ENCODE measurements at places on chromosomes 6 and 20.

- no peak for DNase-seq
Measured at GRCh38 chr20:62066983-62067433, 1.3 kb upstream of the TAF4 start.

DNA sequence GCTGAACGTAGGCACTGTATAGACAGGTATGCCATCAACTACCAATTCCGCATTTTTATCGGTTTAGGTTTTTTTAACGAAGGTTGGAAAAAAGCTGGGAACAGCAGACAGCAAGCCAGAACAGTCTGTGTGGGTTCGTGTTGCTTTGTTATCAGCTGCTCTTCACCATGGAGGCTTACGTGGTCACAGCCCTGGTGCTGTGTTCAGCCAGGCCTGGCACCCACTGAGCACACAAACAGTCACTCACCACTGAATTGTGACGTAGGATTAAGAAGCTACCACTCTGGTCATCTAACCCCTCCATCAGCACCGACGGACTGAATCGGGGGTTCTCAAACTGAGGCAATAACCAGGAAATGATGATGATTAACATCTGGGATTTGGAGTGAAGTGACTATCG, 13.2 kb downstream of the FAM210B start:
- DNase-seq, result no peak

GRCh38 chr20:50470264-50470858, 39.8 kb upstream of the PTPN1 start:
- DNase-seq, result no peak

DNA sequence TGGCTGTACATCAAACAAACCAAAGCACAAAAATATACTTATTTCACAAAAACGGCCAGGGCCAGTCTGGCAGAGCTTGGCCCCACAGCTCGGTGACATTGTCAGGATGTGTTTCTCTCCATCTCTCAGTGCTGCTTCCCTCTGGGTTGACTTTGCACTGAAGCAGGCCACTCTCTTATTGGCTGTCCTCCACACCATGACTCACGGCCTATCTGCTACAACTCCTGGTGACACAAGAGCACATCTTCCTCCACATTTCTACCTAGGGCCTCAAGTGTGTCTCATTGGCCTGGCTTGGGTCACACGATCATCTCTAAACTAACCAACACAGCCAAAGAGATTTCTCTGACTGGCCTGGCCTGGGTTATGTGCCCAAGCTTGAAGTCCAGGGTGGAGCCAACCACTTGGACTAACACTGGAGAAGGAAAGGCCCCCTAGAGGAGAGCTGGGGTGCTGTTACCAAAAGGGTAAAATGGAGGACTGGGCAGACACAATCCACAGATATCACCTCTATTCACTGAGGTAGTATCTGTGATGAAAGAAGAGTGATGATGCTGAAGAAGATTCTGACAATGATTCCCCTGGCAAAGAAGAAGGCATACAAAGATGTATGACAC, 159.8 kb upstream of the TSHZ2 start:
- no peak for DNase-seq

DNA sequence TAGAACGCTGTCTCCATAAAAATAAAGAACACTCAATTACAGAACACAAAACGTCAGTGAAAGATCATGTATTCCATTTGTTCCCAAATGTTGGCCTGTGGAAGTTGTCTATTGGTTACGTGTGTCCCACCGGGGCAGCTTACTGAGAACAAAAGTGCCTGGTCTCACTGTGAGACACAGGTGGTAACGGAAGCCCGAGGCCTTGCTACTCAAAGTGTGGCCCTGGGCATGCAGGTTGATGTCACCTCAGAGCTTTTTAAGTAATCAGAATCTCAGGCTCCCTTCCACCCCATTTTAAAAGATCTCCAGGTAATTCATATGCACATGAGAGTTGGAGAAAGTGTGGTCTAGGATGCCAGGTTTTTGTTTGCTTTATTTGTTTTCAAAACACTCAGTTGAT, 422.5 kb upstream of the OPRM1 start:
- DNase-seq, result no peak

DNA sequence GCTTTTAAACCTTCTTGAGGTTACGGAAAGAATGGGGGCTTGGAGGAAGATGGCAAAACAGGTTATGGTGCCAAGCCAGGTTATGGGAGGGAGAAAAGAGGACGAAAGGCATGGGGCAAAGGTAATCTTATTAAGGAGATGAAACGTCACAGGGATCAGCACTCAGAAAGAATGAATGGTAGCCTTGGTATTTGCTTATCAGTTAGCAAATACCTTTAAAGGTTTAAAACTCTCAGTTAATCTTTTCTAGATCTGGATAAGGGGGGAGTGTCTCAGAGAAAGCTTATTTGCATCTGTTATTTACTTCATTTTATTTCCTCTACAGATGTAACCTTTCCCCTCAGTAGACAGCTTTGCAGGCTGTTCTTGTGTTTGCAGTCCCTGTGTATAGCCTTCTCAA, 55.5 kb upstream of the EEF1E1 start:
- no peak for DNase-seq

DNA sequence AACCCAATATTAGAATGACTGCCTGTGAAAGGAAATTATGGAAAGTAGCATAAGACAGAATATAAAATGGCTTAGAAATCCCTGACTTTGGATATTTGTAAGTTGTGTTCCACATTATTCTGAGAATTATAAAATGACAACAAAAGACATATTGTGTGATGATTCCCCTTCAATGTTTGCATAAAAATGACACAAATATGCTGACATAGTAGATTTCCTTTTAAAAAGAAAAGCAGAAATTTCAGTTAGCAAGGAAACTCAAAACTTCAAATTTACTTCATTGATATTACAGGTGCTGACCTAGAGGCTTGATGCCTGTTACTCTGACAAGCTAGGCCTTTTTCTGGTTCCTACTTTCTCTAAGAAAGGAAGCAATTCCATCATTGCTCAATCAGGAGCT, 816.9 kb upstream of the HS3ST5 start:
- DNase-seq, result no peak

- no peak for DNase-seq
Measured at GRCh38 chr6:38341496-38341895, 298.2 kb downstream of the BTBD9 start.

GRCh38 chr6:87827346-87827745, 125.3 kb upstream of the AKIRIN2 start:
- no peak for DNase-seq

- no peak for DNase-seq
Measured at GRCh38 chr6:100300221-100300736, 164.4 kb downstream of the SIM1 start.

GRCh38 chr6:121639021-121639420, 203.6 kb downstream of the GJA1 start:
- no peak for DNase-seq

DNA sequence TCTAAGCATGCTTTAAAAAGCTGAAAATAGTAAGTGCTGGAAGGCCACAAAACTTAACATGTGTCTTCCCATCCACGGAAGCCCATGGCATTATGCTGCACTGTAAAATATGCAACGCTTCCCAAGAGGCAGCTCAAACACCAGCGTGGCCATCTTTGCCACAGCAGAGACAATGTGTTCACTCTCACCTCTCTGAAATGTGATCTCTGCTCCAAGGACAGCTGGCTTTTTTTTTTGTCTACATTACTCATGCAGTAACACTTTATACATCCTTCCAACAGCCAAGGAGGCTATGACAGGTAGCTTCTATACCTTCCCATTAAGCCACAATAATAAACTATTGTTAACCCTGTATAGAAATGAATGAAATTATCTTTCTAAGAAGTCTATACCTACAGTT, 49.2 kb downstream of the BLOC1S5 start:
- no peak for DNase-seq

DNA sequence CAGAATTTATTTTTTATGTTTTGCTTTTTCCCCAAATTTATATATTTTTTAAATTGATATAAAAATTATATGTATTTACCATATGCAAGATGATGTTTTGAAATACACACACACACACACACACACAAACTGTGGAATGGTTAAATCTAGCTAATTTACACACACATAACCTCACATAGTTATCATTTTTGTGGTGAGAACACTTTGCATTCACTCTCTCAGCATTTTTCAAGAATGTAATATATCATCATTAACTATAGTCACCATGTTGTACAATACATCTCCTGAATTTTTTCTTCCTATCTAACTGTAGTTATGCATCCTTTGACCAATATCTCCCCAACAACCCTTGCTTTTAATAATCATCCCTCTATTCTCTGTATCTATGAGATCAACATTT, 52.2 kb downstream of the GFRAL start:
- no peak for DNase-seq

DNA sequence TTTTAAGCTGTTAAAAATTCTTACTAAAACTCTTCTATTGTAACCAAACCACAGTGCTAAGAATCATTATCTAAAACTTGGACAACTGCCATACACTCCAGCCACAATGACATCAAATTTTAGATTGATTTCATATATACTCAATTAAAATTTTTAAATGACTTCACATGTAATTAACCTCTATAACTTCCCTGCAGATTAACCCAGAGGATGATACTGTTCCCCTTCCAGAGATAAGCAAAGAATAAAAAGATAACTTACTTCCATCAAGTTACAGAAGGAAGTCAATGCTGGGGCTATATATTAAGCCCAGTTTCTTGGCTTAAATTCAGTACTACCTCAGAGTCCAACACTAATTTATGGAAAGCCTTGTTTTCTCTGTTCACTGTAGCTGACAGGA, 71.3 kb downstream of the ARHGAP18 start:
- DNase-seq, result no peak

DNA sequence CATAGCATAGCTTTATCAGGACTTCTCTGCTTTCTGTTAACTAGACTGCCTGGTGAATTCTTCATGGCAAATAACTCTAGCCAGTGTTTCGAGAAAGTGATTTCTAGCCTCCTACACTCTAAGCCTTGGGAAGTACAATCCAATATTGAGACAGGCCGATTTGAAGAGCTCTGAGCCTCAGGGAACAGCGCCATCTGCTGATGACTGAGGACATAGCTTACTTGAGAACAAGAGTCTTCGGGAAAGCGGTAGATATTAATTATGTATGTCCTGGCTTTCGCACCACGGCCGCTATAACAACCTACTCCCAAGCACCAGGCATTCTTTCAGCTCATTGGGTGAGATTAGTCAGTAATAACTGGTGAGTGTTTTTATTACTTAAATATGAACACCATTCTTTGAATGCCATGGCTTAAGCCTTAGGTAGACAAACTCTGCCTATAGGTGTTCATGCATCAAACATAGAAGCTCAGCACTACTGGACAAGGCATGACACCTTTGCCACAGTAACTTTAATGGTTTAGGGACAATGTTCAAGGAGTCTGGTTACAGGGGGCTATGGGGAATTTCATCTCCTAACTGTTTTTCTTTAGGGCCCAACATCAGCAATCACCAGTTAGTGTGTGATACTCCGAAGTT, 518.6 kb downstream of the BMP2 start:
- DNase-seq, result peak; percentile 80

- DNase-seq, result no peak
Measured at GRCh38 chr6:29861521-29862255, 34.1 kb downstream of the HLA-G start.

DNA sequence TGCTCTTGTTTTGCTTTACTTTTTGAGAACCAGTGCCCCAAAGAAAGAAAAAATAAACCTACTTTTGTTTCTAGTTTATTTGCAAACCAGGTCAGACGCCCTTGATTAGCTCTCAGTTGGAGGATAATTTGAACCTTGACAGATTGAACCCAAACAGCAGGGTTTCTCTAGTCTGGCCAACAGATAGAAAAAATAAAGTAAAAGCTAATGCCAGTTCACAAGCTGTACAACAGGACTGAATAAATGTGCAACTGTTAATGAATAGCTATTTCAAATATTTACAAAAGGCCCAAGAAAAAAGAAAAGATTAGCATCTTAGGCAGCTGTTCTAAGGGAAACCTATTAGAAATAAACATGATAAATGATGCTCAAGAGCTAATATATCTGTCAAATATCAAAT, 331.8 kb downstream of the CDKAL1 start:
- DNase-seq, result no peak

DNA sequence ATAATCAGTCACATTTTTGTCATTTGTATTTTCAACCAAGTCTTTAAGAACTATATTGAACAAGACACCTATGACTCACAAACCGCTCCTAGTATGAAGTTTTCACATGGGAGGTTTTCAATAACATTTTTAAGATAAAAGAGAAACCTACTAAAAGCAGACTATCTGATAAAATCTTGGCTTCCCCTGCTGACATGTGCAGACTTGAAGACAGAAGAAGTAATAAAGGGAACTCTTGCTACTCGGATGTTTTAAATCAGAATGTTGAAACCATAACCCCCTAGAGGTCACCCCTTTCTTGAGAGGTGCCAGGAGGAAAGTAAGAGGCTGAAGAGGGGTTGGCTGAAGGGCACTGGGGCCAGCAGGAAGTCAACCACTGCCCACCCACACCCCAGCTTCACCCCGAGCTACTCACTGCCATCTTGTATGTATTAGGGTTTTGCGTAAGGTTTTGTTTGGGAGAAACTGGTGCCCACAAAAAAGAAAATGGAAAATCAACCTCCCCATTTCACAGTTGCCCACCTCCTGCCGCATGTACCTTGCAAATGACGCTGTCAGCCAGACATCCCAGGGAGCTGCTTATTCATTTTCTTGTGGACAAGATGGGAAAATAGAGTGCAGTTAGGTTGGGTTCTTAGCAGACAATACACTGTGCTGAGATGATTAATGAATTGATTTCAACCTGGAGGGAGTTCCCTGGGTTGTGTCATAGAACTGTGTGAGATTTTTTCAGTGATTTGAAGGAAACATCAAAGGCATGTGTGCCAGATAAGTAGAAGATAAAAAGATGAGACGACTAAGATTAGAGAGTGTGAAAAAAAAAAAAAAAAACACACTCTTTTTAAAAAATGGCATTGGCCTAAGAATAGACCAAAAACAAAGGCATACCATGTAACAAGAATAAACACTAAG, 83.2 kb upstream of the TAB2 start:
- no peak for DNase-seq

DNA sequence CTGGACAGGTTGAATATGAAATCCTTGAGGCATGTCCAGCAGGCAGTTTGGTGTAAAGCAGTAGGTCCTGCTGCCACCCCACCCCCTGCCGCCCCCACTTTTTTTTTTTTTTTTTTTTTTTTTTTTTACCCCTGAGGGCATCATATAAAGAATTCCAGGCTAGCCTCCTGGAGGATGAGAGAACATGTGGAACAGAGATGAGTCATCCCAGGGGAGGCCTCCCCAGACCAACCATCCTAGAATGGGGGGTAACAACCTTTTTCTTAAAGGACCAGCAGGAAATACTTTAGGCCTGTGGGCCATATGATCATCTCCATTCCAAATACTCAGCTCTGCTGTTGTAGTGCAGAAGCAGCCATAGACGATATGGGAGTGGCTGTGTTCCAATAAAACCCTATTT, 170.9 kb downstream of the GJA10 start:
- DNase-seq, result no peak
